ENCODE measurements at places on chromosomes 4 and X.

GRCh38 chrX:153684467-153685155 is 3.1 kb upstream of the SLC6A8 start:
- DNase-seq = no peak

DNA sequence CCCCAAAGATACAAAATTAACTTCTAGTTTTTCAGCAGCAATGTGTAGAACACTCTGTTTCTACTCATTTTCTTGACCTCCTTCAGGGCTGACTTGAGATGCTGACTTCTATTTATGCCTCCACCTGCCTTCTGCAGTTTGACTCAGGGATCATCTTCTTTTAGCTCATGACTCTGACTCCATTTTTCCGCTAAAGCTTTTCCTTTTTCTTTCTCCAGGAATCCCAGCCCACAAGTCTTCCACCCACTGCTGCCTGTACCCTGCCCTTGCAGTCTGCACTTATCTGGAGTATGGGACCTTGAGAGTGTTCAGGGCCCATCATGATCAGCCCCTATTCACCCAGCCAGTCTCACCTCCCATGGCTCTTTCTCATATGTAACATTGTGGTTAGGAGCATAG is 14.9 kb upstream of the KLHL2 start:
- no peak for DNase-seq

GRCh38 chr4:119244344-119244743 is 31.8 kb downstream of the USP53 start:
- DNase-seq = no peak

GRCh38 chrX:153588782-153589446 is 10.0 kb downstream of the CCNQ start:
- no peak for DNase-seq

DNA sequence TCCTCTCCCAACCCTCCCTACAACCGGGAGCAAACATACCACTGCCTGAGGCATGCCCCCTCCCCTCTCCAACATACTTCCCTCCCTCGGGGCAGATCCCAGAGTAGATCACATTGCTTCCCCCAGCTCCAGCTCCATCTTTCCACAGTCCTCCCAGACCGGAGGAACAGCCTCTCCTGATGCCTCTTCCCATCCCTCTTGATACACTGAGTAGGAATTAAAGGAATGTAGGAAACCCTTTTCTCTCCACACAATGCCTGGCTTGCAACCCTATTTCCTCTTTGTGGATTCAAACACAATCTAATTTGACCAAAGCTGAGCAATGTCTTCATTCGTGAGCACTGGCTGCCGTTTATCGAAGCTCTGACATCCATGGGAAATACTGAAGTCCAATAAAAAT is 339.8 kb downstream of the BCOR start:
- no peak for DNase-seq

DNA sequence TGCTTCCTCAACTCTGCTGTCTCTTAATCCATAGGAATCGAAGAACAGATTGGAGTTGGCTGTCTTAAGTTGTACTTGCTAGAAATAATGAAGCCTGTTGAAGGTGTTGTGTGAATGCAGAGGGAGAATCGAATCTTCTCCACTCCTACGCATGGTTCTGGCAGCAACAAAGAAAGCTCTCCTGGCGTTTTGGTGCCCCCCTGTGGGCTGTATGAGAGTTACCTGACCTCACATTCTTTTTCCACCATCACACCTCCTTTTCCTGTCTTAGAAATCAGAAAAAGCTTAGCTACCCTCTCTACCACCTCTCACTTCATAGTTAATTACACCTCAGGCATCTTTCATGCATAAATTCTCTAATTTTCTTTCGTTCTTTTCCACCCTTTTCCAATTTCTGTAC is 16.3 kb downstream of the KLF8 start:
- peak; percentile 5 for DNase-seq

- no peak for DNase-seq
Observed at GRCh38 chr4:2803624-2804448, 11.0 kb downstream of the SH3BP2 start.

GRCh38 chrX:136616987-136617685 is 30.8 kb upstream of the CD40LG start:
- no peak for DNase-seq

DNA sequence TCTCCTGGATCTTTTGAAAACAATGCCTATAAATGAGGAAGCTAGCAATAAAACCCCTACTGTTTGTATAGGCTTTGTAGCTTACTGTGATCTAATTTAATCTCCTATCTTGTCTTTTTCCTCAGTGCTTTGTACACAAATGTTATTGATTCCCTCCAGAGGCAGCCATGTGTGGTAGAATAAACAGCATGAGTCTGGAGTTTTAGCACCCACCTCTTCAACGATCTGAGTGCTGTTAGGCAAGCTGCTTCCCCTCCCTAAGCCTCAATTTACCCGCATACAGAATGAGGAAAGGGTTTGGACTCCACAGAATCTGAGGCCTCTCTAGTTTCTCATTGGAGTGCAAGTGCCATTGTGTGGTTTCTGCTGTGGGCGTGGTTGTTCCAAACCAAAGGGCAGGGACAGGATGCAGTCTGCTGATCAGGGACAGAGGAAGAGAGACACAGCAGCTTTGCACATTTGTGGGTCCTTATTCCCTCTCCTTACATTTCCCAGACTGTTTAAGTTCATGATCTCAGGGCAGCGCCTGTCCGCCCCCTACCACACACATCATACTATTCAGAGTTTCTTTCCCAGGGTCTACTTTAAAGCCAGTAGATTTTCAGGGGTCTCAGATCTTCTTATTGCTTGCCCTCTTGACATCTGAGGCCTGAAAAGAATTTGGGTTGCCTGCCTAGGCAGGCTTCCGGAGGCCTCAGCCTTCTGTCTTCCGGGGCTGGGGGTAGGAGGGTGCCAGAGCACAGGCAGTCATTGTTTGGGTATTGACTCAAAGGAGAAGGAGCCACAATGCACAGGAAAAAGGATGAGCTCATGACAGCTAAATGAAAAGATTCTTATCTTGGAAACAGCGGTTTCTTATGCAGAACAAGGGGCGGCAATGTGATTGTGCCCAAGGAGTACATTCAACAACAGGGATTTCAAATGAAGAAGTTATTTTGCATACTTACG is 114.9 kb upstream of the TEX13D start:
- no peak for DNase-seq

- no peak for DNase-seq
Observed at GRCh38 chr4:183852910-183853547, 52.1 kb upstream of the STOX2 start.

DNA sequence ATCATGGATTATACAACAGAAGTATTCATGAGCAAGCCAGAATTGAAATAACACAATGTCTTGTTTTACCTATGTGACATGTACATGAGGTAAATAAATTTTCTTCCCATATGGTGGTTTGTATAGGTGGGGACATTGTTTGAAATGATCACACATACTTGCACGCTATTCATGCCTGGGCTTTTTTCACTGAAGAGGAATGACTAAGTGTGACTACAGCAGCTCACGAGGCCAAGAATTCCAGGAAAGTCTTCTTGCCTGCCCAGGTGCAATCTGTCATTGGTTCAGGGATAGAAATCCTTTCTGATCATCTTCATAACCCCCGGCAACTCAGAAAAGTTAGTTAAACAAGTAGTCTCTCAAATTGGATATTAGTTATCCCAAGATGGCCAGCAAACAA is 36.3 kb upstream of the AREG start:
- DNase-seq = no peak

- no peak for DNase-seq
Observed at GRCh38 chr4:74499986-74500781, 55.2 kb downstream of the AREG start.

DNA sequence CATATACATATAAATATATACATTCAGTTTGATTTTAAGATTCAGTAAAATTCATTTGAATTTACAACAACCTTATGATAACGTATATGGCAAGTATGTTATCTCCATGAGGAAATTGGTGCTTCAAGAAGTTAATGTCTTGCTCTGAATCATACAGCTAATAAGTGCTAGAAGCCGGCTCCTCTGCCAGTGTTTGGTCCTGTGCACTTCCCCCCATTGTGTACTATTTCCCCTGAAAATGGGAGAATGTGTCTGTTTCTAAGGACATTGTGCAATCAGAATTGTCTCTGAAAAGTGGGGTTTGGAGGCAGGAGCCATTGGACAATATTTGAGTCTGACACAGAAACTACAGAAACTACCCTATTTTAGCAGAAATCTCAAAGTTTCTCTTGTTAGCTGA is 135.9 kb downstream of the CPE start:
- no peak for DNase-seq

GRCh38 chrX:149950681-149951080 is 12.4 kb upstream of the EOLA2 start:
- DNase-seq = no peak

GRCh38 chr4:177403746-177404145 is 38.5 kb downstream of the AGA start:
- DNase-seq = no peak

DNA sequence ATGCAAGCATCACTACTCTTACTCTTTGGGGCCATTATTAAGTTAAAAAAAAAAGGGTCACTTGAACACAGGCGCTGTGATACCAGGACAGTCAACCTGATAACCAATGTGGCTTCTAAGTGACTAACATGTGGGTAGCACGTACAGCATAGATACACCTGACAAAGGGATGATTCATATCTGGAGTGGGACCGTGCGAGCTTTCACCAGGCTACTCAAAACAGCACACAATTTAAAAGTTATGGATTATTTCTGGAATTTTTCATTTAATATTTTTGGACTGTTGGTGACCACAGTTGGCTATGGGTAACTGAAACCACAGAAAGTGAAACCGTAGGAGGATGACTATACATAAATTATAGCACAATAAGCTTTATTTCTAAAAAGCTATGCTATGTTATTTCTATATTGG is 113.8 kb upstream of the STIM2 start:
- DNase-seq = no peak

DNA sequence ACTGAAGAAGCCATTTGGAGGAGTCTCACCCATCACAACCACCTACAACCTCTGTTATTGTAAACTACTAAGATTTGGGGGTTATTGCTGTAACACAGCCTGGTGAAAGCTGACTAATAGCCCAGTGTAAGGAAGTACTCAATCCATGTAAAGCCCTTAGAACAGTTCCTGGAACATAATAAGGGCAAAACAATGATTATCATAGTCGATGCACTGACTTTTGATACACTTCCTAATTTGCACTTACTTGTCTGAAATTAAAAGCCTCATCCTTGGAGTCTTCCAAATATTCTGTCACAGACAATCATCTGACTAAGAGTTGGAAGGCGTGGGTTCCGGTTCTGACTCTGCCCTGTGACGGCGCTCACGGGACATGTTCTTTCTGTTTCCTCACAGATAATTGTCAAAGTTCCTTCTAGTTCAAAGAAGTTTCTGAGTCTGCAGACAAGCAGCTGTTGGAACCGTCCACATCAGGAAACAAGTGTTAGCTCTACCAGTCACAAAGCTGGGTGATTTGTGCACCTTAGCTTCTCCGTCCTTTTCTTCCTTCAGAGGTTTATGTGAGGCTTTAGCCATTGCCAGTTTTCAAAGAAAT is 33.4 kb upstream of the RASGEF1B start:
- DNase-seq = no peak

GRCh38 chrX:19760345-19760744 is 127.1 kb downstream of the SH3KBP1 start:
- DNase-seq = no peak

DNA sequence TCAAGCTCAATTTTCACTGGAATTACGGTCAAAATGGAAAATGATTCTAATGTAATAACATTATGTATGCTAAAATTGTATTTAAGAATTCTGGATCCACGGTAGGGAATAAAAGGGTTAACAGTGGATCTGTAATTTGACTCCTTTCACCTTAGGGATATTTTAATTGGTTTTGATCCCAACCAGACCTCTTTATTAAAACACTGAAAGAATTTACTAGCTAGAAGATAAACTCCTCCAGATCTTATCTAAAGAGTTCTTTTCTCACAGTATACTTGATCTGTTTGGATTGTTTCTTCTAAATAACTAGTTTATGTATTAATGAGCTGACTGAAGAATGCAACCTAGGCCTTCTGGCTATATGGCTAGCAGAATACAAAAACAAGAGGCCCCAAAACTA is 118.4 kb downstream of the DDX53 start:
- DNase-seq = no peak

GRCh38 chr4:119304431-119304830 is 17.5 kb downstream of the FABP2 start:
- DNase-seq = no peak

- DNase-seq = no peak
Observed at GRCh38 chr4:185839770-185840169, 27.8 kb upstream of the SORBS2 start.

- no peak for DNase-seq
Observed at GRCh38 chr4:148530114-148530513, 87.9 kb upstream of the NR3C2 start.

- DNase-seq = no peak
Observed at GRCh38 chr4:5708449-5709206, at the start of gene EVC2. Gene EVC2 (minus strand): TSS chr4:5708559. CDS start chr4:5708513, 46 bp downstream.

GRCh38 chr4:143337600-143338287 is 1.1 kb downstream of the GAB1 start:
- DNase-seq = no peak

GRCh38 chr4:142016031-142016430 is 379.6 kb downstream of the IL15 start:
- DNase-seq = no peak

- no peak for DNase-seq
Observed at GRCh38 chr4:184397516-184398163, 76.7 kb downstream of the IRF2 start.

- DNase-seq = no peak
Observed at GRCh38 chrX:19827088-19827487, 60.3 kb downstream of the SH3KBP1 start.

DNA sequence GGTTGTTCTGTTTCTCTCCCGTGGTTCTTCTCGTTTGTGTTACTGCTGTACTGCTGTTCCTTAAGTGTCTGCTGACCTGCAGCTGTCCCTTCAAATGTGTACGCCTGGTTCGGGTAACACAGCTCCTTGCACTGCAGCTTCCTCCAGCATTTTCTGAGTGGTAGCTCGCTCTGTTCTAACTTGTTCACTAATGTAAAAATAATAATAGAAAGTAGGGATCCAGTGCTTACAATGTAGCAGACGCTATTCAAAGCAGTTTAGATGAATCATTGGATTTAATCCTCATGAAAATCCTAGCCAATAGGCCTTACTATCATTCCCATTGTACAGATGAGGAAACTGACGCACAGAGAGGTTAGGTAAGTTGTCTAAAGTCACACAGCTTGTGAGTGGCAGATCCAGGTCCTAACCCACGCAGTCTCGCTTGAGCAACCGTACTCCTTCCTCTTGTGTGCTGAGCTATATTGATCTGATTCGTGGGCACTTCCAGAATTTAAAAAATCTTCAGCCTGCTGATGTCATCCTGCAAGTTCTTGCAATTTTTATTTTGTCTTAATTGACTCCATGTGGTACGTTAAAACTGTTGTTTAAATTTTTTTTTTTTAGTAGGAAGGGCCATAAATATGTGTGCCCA is 448.2 kb upstream of the FAT1 start:
- DNase-seq = no peak

Measured in stimulated activated CD8-positive, alpha-beta memory T cell treated with anti-CD3 and anti-CD28 coated beads, Interleukin-4, amount 100 ng/mL, for 1 hour (primary cell).